ENCODE measurements at places on chromosomes 12 and 14.

DNA sequence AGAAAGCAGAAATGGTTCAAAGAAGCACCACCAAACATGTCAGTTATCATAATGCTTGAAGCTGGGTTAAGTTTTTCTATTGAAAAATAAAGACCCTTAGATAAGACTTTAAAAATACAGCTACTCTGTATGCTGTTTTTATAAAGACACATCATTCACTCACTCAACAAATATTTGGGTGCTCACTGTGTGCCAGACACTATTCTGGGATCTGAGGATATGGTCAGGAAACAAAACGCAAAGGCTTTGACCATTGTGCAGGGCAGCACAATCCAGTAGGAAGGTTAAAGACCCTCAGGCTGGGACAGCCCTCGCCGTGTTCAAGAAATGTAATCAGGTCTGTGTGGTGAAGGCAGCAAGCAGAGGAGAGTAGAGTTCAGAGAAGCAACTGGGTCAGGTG, 38.0 kb upstream of the DPY19L2 start:
- DNase-seq = no peak

DNA sequence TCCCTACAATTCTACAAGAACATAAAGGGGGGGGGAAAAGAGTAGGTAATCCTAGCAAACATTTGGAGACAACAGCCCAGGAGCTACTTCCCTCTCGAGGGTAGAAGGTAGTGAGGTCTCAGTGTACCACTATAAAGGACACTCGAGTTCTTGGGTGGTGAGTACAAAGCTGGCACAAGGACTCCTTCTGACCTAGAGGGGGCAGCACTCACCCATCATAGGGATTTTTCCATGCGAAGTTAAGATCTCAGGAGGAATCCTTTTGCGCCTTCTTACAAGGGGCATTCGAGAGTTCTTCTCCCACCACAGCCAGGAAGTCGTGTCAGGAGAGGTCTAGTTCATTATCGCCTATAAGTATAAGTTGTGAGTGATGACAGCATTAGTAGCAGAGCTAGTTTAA, 200.2 kb upstream of the RBM19 start:
- DNase-seq = no peak

DNA sequence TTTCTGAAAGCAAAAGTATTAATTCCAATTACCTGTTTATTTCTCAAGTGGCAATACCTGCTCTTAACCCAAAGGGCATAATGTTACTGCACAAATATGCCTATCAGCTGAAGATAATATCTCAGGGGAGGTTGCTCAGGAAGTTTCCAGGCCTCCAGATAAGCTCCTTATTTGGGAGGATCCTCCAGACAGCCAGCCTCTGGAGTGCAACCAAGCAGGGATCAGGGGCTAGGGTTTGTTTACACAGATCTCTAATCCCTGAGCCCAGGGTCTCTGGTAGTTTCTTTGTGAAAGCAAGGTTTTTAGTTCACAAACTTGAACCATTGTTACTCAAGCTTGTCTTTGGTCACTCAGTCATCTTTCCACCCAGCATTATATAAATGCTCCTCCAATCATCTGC, 124.4 kb downstream of the SLC38A4 start:
- DNase-seq = no peak

GRCh38 chr12:77594366-77594765, 236.3 kb upstream of the NAV3 start:
- no peak for DNase-seq

GRCh38 chr14:93395231-93395630, 35.5 kb upstream of the UNC79 start:
- no peak for DNase-seq

DNA sequence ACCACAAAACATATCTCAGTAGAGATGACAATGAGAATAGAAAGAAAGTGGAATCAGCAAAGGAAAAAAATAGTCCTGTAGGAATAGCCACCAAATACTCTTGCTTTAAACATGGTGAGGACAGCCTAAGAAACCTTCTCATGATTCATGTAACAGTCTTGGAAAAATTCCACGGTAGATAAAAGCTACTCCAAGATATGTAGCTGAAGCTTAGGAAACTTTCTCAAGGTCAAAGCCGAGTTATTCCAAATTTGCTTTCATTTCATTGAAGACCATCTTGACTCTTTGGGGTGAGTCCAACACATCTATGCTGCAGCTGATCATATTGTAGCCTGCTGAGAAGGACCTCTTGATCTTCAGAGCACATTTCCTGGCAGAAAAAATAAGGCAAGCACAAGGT, 157.6 kb downstream of the PAH start:
- DNase-seq = no peak

DNA sequence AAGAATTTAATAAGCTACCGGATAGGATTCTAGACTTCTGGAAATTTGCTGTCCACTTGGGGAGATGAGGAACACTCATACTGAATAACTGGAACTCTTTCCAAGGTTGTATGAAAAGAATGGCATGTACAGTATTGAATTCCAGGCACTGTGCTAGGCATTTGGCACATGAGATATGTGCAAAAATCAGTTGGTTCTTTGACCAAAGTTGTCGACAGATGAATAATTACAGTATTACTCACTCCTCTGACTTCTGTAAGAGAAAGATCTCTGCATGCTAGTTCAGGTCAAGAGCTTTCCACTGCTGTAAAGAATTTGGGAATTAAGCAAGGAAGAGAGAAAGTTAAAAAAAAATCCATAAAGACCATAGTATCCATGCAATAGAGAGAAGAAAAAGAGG, 764.7 kb downstream of the BCL11B start:
- DNase-seq = no peak

GRCh38 chr12:120851944-120852343, 52.2 kb downstream of the SPPL3 start:
- no peak for DNase-seq

DNA sequence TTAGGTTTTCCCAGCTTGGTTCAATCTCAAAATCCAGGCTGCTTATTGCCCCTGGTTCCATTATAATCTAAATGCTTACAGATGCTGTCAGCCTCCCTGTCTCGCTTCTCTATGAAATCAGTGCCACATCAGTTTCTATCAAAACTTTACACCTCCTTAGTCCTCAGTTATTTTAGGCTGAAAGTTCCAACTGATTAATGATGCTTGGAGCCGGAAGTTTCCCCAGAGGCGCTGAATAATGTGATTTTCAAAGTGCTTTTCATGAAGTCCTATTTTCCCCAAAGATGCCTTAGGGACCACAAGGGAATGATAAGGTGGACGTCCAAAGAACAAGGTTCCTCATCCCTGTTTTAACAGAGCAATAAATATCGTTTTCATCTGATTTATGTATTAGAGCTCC, 262.4 kb upstream of the RMST start:
- DNase-seq = no peak

GRCh38 chr14:99821519-99822508, 28.6 kb downstream of the EML1 start:
- no peak for DNase-seq

DNA sequence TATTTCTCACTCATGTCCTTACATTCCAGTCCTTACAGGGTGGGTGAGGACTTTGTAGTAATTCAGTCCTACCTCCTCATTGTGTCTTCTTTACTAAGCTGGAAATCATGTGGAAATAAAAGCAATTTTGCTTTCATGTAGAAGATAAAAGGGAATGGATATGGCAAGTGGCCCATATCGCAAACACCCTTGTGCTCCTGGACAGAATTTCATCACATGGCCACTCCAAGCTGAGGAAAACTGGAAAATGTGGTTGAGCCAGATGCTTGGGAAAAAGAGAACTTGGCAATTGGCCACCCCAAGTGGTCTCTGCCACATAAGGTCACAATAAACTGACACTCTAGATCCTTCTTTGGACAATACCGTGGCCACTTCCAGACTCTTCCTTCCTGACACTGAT, 64.2 kb upstream of the IFNG-AS1 start:
- no peak for DNase-seq

DNA sequence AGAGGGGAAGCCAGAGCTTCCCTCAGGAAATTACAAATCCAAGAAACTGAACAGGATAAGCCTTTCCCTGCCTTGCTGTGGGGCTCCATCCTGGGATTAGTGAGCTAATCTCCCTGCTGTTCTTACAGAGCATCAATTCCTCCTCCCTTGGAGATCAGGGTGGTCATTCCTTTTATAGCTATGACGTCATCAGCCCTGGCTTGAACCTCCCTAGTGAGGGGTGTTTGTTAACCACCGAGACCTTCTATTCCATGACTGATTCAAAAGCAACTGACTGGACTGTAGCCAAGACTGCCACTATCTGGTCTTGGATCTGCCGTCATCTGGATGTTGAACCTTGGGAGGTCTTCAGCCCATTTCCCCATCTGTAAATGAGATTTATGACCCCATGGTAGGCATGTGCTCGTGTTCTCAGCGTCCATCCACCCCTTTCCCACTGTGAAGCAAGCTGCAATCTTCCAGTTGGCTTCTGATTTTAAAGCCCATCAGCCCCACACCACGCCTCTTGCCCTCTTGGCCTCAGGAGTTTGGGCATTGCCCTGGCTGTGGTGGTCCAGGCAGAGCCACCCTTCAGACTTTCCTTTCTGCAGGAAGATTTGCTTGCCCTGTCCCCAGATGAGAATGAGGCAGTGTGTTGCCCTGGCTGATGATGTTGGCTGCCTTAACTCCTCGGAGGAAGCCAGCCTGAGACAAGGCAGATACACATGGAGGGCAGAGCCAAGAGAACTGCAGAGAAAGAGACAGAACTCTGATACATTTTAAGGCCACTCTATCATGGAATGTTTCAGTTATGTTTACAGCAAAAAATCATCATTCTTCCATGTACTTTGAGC, 59.6 kb upstream of the ACTN1 start:
- DNase-seq = no peak

DNA sequence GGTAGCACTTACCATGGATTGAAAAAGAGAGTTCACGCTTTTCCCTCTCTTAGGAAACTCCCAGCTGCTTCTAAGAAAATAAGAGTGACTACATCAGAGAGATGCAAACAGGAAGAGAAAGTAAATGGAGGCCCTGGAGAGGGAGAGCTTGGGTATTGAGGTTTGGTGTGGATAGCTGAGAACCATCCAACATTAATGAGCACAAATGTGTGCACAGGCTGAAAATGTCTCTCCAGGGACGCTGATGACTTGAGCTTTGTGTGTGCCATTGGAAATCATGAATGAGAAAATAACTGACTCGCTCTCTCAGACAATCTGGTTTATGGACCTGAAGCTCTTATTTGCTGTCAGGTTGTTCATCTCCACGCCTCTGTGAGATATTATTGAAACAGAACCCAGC, 318.8 kb downstream of the NRXN3 start:
- DNase-seq = no peak

- DNase-seq = no peak
Observed at GRCh38 chr14:99946652-99947489, 118.4 kb upstream of the EVL start.

GRCh38 chr12:100986595-100987547, 192.3 kb downstream of the ANO4 start:
- no peak for DNase-seq

DNA sequence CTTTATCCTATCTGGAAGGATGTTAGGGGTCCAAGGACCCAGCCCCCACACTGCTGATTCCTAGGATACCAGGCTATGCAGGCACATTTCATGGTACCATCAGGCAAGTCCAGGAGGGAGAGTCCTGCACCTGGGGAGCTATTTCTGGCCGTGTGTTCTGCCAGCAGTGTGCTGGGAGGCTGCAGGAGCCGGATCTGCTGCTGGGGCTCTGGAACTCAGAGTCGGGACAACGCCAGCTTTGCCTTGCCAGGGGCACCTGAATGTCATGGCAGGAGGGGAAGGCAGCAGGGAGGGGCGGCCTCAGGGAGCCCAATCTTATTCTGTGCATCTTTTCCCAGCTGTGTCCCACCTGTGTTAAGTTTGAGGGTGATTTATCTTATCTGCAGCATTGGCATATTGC, 17.8 kb downstream of the SRRM4 start:
- DNase-seq = no peak

GRCh38 chr14:58625438-58625837, 12.3 kb upstream of the DACT1 start:
- no peak for DNase-seq

- no peak for DNase-seq
Observed at GRCh38 chr12:75341873-75342272, 7.4 kb downstream of the GLIPR1L1 start.

GRCh38 chr12:16027002-16027401, 115.9 kb downstream of the DERA start:
- no peak for DNase-seq

GRCh38 chr12:131046813-131047788, 93.4 kb downstream of the ADGRD1 start:
- DNase-seq = no peak

DNA sequence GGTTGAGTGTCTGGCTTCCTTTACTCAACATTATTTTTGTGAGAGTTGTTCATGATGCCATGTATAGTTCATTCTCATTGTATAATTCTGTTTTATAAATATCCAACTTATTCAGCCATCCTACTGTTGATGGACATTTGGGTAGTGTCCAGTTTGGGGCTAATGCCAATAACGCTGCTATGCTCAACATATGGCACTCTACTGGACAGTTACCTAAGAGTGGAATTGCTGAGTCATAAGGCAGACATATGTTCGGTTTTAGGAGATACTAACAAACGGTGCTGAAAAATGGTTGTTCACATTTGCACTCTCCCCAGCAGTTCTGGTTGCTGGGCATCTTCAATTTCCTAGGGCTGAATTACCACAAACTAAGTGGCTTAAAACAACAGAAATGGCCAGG, 28.7 kb upstream of the P2RX4 start:
- DNase-seq = no peak

DNA sequence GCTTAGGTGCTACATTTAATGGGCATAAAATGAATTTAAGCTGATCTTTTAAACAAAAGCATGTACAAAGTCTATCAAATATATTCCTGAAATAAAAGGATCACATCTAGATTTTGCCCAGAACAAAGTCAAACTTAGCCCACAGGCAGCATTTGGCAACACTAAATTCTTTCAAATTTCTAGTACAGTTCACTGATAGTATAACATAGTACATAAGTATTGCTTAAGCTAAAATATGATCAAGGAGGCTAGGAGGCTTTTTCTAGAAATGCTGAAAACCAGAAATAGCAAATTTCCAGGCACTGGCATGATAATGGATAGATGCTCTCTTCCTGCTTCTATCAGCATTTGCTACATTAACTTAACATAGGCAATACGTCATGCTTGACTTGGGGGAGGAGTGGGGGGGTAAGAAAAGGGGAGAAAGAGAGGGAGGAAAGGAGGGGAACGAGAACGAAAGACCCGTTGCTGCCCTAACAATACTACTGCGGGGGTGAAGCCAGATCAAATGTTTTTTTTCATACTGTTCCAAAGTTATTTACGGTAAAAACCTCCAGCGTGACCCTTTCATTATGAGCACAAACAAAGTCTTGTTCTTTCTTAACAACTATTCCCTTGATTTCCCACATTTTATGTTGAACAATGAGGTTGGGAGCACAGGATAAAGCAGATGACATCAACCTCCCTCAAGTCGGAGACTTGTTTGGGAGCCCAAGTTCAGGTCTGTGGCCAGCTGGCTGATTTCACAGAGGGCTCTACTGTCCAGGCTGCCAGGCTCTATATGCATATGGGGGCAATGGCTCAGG, 10.6 kb downstream of the TMED10 start:
- DNase-seq = no peak

DNA sequence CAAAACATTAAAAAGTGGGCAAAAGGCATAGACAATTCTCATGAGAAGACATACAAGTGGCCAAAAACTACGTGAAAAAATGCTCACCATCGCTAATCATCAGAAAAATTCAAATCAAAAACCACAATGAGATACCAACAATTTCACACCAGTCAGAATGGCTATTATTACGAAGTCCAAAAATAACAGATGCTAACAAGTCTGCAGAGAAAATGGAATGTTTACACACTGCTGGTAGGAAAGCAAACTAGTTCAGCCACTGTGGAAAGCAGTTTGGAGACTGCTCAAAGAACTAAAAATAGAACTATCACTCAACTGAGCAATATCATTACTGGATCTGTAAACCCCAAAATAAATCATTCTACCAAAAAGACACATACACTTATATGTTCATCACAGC, 76.2 kb downstream of the PRKD1 start:
- no peak for DNase-seq
